Uterine smooth muscle cell (primary cell): ENCODE measurements at places on chromosomes 7 and 10. TPM values are rescaled to one million over a fixed set of nuclear protein-coding genes. Genes with fewer than 3 reads are reported as not detected.

FAM25C gene
- total RNA-seq, result not detected in 2 replicates

EGR2 gene
- total RNA-seq, result 0.22 and 1.6 TPM in 2 replicates

GJD4 gene
- 0.12 TPM in 1 of 2 replicates, not detected in the other for total RNA-seq

SPDYE2B gene
- total RNA-seq, result not detected in 2 replicates

LIPK gene
- not detected in 2 replicates for total RNA-seq

EEPD1 gene
- 8.2 and 10.1 TPM in 2 replicates for total RNA-seq

NANOS1 gene
- total RNA-seq, result under 0.01 and 0.37 TPM in 2 replicates

CD36 gene
- total RNA-seq, result 1.5 and 2.6 TPM in 2 replicates

AOAH gene
- not detected in 2 replicates for total RNA-seq

PILRA gene
- total RNA-seq, result 0.12 TPM in 1 of 2 replicates, not detected in the other

CDHR3 gene
- 4.0 and 5.9 TPM in 2 replicates for total RNA-seq

FRMD4A gene
- total RNA-seq, result 35.4 and 48.5 TPM in 2 replicates

IGF2BP3 gene
- 3.1 and 3.5 TPM in 2 replicates for total RNA-seq

MBL2 gene
- not detected in 2 replicates for total RNA-seq
